Thoracic aorta (tissue), 2 donors: ENCODE measurements at places on chromosomes 7 and 10. TPM values are rescaled to one million over a fixed set of nuclear protein-coding genes. Genes with fewer than 3 reads are reported as not detected.

OR9A2 gene
- not detected for total RNA-seq

COL17A1 gene
- total RNA-seq = 0.49 TPM

HMX2 gene
- total RNA-seq = not detected

KIN gene
- total RNA-seq = 2.8 TPM

SPDYE1 gene
- not detected for total RNA-seq

SDK1 gene
- 27.5 TPM for total RNA-seq

ENTPD1 gene
- 63.6 TPM for total RNA-seq

NEURL1 gene
- total RNA-seq = not detected

PON1 gene
- not detected for total RNA-seq

FRMD4A gene
- 81.0 TPM for total RNA-seq

PKD2L1 gene
- 0.56 TPM for total RNA-seq

CDHR3 gene
- 1.5 TPM for total RNA-seq

PPP1R17 gene
- total RNA-seq = not detected

SLC26A5 gene
- total RNA-seq = not detected

TFEC gene
- total RNA-seq = 8.5 TPM

GRCh38 chr10:19654576-19654975 is 161.7 kb upstream of the PLXDC2 start:
- no peak for DNase-seq
- H3K4me3 ChIP-seq = peak overlapping the region; percentile 18

- no peaks in the 10 kb centered on the region for H3K27me3 ChIP-seq
- no peak for DNase-seq
- no peaks in the 10 kb centered on the region for H3K4me1 ChIP-seq
- H3K36me3 ChIP-seq = no peaks in the 10 kb centered on the region
- no peak overlapping the region for H3K27ac ChIP-seq
Observed at GRCh38 chr7:34069676-34070075, 164.3 kb downstream of the BMPER start.

- H3K4me1 ChIP-seq = peaks cover 13% of the 10 kb centered on the region
- H3K4me3 ChIP-seq = no peak overlapping the region
- DNase-seq = no peak
- H3K27me3 ChIP-seq = no peaks in the 10 kb centered on the region
- H3K36me3 ChIP-seq = no peaks in the 10 kb centered on the region
Observed at GRCh38 chr10:113485736-113486135, 67.1 kb upstream of the HABP2 start.

GRCh38 chr7:71775648-71776047 is 636.5 kb downstream of the CALN1 start:
- H3K36me3 ChIP-seq = no peaks in the 10 kb centered on the region
- H3K4me3 ChIP-seq = no peak overlapping the region
- H3K27ac ChIP-seq = no peak overlapping the region
- H3K27me3 ChIP-seq = no peaks in the 10 kb centered on the region
- DNase-seq = no peak

DNA sequence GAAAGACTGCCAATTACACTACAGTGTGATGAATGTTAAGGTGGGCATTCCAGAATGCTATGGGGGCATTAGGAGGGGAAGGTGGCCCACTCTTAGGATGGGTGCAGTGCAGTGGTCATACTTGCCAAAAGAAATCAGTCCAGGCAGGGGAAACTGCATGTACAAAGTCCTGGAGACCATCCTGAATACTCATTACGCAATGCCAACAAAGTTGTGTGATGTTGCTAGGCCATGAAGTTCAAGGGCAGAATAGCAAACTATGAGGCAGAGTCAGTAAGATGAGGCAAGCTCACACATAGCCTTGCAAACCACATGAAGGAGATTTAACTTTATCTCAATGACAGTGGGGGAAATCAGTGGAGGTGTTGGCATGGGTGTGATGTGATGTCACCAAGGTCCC is 49.8 kb upstream of the SLC35B4 start:
- no peak overlapping the region for H3K4me3 ChIP-seq
- H3K4me1 ChIP-seq = no peaks in the 10 kb centered on the region
- H3K27ac ChIP-seq = no peak overlapping the region
- no peaks in the 10 kb centered on the region for H3K27me3 ChIP-seq

DNA sequence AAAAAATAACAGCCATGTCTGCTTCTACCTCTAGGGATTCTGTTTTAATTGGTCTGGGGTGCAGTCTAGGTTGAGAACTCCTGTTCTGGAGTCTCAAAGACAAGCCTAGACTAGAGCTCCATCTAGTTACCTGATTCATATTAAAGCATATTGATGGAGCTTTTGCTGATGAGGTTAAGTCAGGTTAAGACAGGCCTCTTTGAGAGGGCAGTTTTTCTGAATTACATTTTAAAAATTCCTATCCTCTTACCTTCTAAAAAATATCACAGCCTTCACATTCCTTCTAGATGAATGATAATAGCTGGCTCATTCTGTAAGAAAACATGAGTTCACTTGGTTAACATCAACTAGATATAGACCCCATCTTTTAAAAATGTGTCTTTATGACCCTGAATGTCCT is 28.9 kb downstream of the MGAM start:
- no peaks in the 10 kb centered on the region for H3K27me3 ChIP-seq
- no peak overlapping the region for H3K4me3 ChIP-seq
- no peaks in the 10 kb centered on the region for H3K4me1 ChIP-seq
- H3K36me3 ChIP-seq = no peaks in the 10 kb centered on the region
- H3K27ac ChIP-seq = no peak overlapping the region

- peak overlapping the region; percentile 19 for H3K4me3 ChIP-seq
- no peak overlapping the region for H3K27ac ChIP-seq
- DNase-seq = no peak
- H3K27me3 ChIP-seq = no peaks in the 10 kb centered on the region
- no peaks in the 10 kb centered on the region for H3K36me3 ChIP-seq
- H3K4me1 ChIP-seq = no peaks in the 10 kb centered on the region
Observed at GRCh38 chr10:93917064-93917391, 23.2 kb downstream of the SLC35G1 start.

GRCh38 chr7:5428478-5429252 is 5.0 kb upstream of the TNRC18 start:
- peaks cover 21% of the 10 kb centered on the region for H3K4me1 ChIP-seq
- H3K27me3 ChIP-seq = no peaks in the 10 kb centered on the region
- H3K27ac ChIP-seq = peak overlapping the region; percentile 99
- DNase-seq = no peak
- H3K4me3 ChIP-seq = peak overlapping the region; percentile 99

- H3K27ac ChIP-seq = no peak overlapping the region
- H3K27me3 ChIP-seq = no peaks in the 10 kb centered on the region
- H3K4me3 ChIP-seq = no peak overlapping the region
- no peaks in the 10 kb centered on the region for H3K36me3 ChIP-seq
- H3K4me1 ChIP-seq = peaks cover 4% of the 10 kb centered on the region
- DNase-seq = no peak
Observed at GRCh38 chr7:97973206-97973658, 16.8 kb downstream of the OCM2 start.

DNA sequence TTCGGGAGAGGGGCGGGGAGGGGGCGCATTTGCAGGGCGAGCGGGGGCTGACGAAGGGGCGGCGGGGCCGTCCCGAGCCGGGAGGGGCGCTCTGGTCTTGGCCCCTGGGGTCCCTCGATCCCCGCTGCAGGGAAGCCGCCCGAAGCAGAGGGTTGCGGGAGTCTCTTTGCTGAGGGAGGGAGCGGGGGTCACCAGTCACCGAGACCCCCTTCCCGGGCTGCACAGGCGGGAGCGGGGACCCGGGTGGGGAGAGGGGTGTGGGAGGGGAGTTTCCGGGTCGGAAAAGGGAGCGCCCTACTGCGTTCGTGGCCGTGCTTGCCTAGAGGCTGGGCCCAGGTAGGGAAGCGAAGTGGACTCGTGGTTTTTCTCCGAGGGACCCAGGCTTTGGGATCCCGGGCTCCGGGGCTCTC is 422 bp downstream of the AP1S1 start:
- DNase-seq = no peak
- peak overlapping the region; percentile 88 for H3K4me3 ChIP-seq
- peaks cover 12% of the 10 kb centered on the region for H3K4me1 ChIP-seq

DNA sequence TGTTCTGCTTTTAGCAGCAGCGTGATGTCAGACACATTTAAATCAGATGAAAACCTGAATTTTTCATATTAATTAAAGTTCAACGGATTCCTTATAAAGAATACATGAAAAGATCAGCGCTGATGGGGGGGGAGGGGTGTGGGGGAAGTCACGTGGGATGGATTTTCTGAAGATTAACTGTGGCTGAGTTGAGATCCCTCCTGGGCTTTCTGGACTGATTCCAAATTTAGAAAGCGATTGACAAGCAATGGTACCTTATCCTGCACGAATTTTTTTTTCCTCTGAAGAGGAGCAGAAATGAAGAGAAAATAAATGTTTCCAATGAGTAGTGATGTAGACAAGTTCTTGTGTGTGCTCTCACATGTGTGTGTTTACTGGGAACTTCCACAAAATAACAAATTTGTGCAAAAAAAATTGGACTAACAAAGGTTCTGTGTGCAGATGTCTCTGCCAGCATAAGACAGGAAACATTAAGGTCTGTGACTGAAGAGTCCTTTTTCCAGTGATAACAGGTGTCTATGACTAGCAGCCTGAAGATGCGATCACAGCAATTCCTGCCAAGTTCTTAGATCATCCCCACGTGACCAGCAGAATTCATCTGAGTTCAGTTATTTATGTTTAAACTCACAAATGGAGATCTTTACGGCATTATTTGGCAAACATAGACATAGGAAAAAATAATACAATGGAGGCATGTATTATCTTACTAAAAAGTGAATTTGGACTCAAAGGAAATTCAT is 585.2 kb upstream of the CELF2 start:
- no peak overlapping the region for H3K27ac ChIP-seq
- no peaks in the 10 kb centered on the region for H3K27me3 ChIP-seq
- no peak for DNase-seq
- H3K4me3 ChIP-seq = no peak overlapping the region
- H3K36me3 ChIP-seq = no peaks in the 10 kb centered on the region
- no peaks in the 10 kb centered on the region for H3K4me1 ChIP-seq

DNA sequence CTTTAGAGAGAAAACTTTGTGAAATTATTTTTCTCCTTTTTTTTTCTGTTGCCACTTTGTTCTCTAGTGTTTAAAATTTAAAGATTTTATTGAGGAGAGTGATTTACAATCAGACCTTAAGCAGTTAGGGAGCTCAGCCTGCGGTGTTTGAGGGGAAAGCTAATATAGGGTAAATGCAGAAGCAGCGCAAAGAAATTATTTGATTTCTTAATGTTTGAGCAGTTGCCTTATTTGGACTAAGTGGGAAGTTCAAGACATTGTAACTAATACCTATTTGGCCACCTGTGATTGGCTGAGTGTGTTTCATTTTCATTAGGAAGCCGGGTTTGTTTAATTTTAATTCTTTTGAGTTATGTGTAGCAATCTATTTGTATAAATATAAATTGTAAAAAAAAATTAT is 25.3 kb downstream of the WAC start:
- H3K36me3 ChIP-seq = no peaks in the 10 kb centered on the region
- H3K27me3 ChIP-seq = no peaks in the 10 kb centered on the region
- peaks cover 69% of the 10 kb centered on the region for H3K4me1 ChIP-seq
- no peak for DNase-seq

GRCh38 chr10:127977357-127978009 is 70.6 kb downstream of the PTPRE start:
- H3K4me1 ChIP-seq = peaks cover 19% of the 10 kb centered on the region
- H3K36me3 ChIP-seq = no peaks in the 10 kb centered on the region
- DNase-seq = peak; percentile 62
- peak overlapping the region; percentile 74 for H3K27ac ChIP-seq

- no peak for DNase-seq
- H3K27ac ChIP-seq = no peak overlapping the region
- no peak overlapping the region for H3K4me3 ChIP-seq
- no peaks in the 10 kb centered on the region for H3K36me3 ChIP-seq
Observed at GRCh38 chr10:11705722-11706121, 36.5 kb upstream of the ECHDC3 start.

DNA sequence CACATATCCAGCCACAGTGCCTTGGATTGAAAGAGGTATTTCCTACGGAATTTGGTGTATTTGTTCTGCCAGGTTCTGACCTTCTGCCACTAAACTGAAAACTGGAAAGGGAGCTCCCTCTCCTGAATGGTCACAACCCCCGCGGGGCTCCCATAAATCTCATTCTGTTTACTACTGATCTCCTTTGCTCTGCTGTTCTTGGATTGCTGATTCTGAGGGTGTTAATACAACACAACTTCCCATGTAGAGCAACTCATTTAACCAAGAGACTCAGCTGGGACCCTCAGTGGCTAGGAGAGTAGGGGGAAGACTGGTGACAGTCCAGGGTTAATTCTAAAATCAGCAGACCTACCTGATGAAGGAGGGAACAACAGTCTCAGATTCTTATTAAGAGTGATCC is 662.9 kb downstream of the INHBA start:
- H3K4me3 ChIP-seq = no peak overlapping the region
- DNase-seq = no peak

DNA sequence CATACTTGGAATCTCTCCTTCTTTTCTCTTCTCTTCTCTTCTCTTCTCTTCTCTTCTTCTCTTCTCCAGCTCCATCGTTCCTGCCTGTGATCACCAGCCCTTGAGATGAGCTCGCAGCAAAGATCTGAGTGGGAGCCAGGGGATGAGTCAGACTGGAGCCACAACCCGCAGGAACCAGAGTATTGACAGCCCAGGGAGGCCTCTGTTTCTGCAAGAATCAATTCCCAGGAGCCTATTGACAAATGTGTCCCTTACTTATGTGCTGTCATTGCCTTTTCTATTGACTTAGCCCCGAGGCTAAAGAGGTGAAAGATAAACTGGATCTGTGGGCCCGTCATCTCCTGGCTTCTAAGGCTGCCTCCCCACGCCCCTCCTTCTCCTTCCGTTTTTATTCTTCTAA is 13.1 kb upstream of the HABP2 start:
- no peaks in the 10 kb centered on the region for H3K4me1 ChIP-seq
- H3K4me3 ChIP-seq = no peak overlapping the region
- DNase-seq = no peak
- H3K27ac ChIP-seq = no peak overlapping the region

- no peak overlapping the region for H3K27ac ChIP-seq
- H3K4me1 ChIP-seq = peaks cover 26% of the 10 kb centered on the region
- no peaks in the 10 kb centered on the region for H3K36me3 ChIP-seq
- H3K4me3 ChIP-seq = no peak overlapping the region
Observed at GRCh38 chr10:119535305-119535704, 7.2 kb downstream of the RGS10 start.

DNA sequence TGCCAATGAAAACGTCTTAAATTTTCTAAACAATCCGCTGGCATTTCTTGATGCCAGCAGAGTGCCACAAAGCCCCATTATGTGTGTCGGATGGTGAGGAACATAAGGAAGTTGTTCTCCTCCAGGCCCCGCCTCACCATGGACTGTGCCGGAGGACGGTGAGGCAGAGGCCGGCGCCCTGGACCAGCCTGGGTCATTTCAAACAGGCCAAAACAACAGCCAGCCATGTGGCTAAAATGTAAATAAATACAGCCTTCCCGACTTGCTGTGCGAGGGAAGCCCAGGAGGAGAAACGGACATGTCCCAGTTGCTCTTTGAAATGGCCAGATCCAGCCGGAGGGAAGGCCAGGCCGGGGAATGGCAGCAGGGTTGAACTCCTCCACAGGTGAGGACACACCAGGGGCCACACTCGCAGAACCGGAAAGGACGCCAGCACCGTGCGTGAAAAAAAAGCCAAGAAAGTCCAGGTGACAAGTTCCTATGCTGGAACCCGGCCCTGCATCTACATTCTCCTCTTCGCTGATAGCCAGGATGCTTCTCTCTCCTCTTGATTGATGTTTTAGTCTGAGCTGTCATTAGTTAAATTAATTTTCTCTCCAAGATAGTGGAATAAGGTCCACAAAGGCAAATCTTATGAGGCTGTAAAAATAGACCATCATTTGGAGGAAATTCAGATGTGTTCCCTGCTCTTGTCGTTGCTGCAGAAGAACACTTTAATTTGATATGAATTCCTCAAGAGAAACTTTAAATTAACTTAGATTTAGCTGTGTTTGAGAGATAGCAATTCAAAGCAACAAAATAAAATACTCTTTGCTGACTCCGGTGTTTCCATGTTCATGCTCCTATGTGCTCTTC is 64.6 kb downstream of the EBF3 start:
- no peak overlapping the region for H3K4me3 ChIP-seq
- H3K27ac ChIP-seq = no peak overlapping the region
- H3K4me1 ChIP-seq = no peaks in the 10 kb centered on the region
- DNase-seq = no peak
- H3K27me3 ChIP-seq = no peaks in the 10 kb centered on the region
